Left ventricle myocardium inferior (tissue), 1 donor: ENCODE measurements at places on chromosomes 16 and 17. TPM values are rescaled to one million over a fixed set of nuclear protein-coding genes. Genes with fewer than 3 reads are reported as not detected.

The PMM2 gene
- total RNA-seq = 13.7 TPM

DNA sequence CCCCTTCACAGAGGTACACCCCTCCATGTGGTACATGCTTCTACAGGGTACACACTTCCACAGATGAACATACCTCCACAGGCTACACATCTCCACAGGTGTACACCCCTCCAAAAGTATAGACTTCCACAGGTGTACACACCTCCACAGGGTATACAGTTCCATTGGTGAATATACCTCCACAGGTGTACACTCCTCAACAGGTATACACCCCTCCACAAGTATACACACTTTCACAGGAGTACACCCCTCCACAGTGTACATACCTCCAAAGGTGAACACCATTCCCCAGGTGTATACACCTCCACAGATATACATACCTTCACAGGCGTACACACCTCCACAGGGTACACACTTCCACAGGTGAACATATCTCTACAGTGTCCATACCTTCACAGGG lies 9.4 kb downstream of the FOXN1 start:
- H3K4me1 ChIP-seq = no peaks in the 10 kb centered on the region
- no peak overlapping the region for H3K4me3 ChIP-seq

- DNase-seq = peak; percentile 85
- H3K36me3 ChIP-seq = peaks cover 41% of the 10 kb centered on the region
- peaks cover 77% of the 10 kb centered on the region for H3K4me1 ChIP-seq
Observed at GRCh38 chr17:40075201-40075941, 12.6 kb downstream of the THRA start.

GRCh38 chr17:49013311-49014213 lies 16.4 kb downstream of the IGF2BP1 start:
- H3K27me3 ChIP-seq = peaks cover 100% of the 10 kb centered on the region
- no peaks in the 10 kb centered on the region for H3K36me3 ChIP-seq

The AHSP gene
- total RNA-seq = not detected

The NPB gene
- total RNA-seq = 0.19 TPM

DNA sequence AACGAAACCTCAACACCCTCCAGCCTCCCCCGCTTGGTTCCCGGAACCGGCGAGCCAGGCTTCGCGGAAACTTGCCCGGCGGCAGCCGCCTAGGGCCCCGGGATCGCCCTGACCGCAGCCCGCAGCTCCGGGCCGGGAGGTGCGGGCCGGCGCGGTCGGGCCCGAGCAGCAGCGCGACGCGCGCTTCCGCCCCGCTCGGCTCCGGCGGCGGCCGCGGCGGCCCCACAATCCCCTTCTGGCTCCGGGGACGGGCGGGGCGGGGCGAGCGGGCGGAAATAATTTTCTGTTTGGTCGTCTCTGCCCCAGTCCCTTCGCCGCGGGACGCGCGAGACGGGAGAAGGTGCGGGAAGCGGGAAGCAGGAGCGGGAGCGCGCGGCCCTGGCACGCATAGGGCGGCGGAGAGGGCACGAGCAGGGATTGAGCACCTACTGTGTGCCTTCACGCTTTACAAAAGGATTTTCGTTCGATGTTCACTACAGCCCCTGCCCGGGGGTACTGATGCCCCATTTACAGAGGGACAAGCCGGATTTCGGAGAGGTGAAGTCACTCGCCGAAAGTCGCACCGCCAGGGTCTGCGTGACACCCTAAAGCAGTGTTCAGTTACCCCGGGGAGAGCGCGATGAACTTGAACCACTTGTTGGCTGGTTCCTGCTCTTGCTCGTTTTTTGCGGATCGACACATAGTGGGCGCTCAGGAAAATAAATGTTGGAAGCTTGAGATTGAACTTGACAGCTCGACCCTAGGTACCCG lies 2.7 kb upstream of the MLLT6 start:
- no peaks in the 10 kb centered on the region for H3K27me3 ChIP-seq
- peak overlapping the region; percentile 96 for H3K4me3 ChIP-seq
- DNase-seq = peak; percentile 92
- H3K36me3 ChIP-seq = no peaks in the 10 kb centered on the region
- peaks cover 54% of the 10 kb centered on the region for H3K4me1 ChIP-seq

DNA sequence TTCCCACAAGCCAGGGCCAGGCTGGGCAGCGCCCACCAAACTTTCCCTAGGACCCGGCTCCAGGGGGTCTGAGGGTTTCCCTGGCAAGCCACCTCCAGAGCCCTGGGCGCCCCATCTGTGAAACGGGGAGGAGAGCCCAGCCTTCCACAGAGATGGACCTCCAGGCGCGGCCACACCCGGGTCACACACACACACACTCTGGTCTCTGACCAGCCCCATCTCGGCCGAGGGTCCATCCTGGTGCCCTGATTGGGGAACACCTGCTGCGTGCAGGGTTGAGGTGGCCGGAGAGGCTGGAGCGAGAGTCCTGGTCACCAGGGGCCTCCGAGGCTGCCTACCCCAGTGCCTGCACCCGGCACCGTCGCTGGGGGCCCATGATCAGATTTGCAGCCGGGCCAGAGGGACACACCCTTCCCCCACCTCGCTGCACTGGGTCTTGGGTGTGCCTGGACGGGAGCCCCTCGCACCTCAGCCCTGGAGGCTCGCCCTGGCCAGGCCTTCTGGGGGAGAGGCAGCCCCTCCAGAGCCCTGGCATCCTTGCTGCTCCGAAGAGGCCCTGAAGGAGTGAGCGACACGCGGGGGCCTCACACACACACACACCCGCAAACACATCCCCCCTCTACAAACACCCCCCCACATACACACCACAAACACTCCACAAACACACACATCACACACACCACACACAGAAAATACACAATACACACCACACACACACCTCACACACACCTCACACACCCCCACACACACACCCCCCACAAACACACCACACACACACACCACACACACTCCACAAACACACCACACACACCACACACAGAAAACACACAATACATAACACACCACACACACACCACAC lies 29.7 kb downstream of the SLC25A10 start:
- no peak overlapping the region for H3K27ac ChIP-seq
- H3K27me3 ChIP-seq = peaks cover 19% of the 10 kb centered on the region
- H3K36me3 ChIP-seq = no peaks in the 10 kb centered on the region
- DNase-seq = no peak

GRCh38 chr16:68713361-68713760 lies 23.7 kb upstream of the CDH1 start:
- H3K27ac ChIP-seq = no peak overlapping the region
- no peak overlapping the region for H3K4me3 ChIP-seq
- H3K27me3 ChIP-seq = peaks cover 44% of the 10 kb centered on the region
- no peak for DNase-seq
- no peaks in the 10 kb centered on the region for H3K4me1 ChIP-seq
- no peaks in the 10 kb centered on the region for H3K36me3 ChIP-seq

DNA sequence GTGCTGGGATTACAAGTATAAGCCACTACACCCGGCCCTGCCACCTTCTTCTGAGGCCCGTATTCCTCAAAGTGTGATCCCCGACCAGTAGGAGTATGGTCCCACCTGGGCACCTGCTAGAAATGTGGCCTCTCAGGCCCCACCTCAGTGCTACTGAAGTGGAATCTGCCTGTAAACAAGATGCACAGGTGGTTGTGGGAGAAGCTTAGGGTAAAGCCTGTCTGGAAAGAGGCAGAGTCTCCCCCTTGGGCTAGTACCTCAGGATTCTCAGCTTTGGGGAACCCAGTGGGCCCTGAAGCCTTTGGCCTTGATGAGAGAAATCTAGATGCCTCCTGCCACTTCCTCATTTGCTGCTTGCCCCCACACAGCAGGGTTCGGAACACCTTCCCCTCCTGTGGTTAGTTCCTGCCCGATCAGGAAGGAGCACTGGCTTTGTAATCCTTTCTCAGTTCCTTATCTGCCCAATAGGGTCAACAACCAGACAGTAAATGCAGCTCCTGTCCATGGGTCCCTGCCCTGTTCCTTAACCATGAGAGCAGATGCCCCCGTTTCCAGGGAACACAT lies 25.2 kb downstream of the TK2 start:
- peaks cover 58% of the 10 kb centered on the region for H3K4me1 ChIP-seq
- DNase-seq = peak; percentile 31
- no peaks in the 10 kb centered on the region for H3K27me3 ChIP-seq
- H3K27ac ChIP-seq = peak overlapping the region; percentile 99
- peaks cover 45% of the 10 kb centered on the region for H3K36me3 ChIP-seq
- H3K4me3 ChIP-seq = no peak overlapping the region

GRCh38 chr17:68325961-68326360 lies 34.7 kb downstream of the ARSG start:
- no peak for DNase-seq
- H3K4me3 ChIP-seq = no peak overlapping the region
- H3K27ac ChIP-seq = no peak overlapping the region
- no peaks in the 10 kb centered on the region for H3K27me3 ChIP-seq

The HCRT gene
- total RNA-seq = not detected

DNA sequence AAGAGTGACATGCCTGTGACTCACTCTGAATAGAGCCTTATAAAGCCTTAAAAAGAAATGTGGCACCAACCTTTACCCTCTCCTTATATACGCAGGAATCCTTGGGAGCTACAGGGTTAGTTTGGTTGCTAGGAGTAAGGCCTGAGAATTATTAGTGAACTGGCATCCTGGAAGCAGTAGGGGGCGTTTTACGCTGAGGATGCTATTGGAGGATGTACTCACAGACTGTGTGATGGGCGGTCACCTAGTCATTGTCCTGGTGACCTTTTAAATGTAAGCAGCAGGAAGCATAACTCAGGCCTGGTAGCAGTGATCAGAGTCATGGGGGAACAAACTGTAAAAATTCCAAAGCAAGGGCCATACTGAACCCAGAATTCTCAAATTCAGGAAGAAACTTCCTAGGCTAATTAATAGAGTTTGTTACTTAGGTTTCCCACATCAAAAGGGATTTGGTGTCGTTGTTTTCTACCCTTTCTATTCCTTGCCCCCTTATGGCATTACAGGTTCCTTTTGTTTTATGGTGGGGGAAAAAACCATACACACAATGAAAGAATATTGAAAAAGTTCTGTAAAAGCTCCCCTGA lies 153.8 kb downstream of the SNX11 start:
- DNase-seq = no peak
- H3K27me3 ChIP-seq = peaks cover 18% of the 10 kb centered on the region
- no peaks in the 10 kb centered on the region for H3K4me1 ChIP-seq
- no peak overlapping the region for H3K27ac ChIP-seq
- no peak overlapping the region for H3K4me3 ChIP-seq

The MRPS7 gene
- total RNA-seq = 115 TPM

The PLEKHM1 gene
- 27.3 TPM for total RNA-seq

DNA sequence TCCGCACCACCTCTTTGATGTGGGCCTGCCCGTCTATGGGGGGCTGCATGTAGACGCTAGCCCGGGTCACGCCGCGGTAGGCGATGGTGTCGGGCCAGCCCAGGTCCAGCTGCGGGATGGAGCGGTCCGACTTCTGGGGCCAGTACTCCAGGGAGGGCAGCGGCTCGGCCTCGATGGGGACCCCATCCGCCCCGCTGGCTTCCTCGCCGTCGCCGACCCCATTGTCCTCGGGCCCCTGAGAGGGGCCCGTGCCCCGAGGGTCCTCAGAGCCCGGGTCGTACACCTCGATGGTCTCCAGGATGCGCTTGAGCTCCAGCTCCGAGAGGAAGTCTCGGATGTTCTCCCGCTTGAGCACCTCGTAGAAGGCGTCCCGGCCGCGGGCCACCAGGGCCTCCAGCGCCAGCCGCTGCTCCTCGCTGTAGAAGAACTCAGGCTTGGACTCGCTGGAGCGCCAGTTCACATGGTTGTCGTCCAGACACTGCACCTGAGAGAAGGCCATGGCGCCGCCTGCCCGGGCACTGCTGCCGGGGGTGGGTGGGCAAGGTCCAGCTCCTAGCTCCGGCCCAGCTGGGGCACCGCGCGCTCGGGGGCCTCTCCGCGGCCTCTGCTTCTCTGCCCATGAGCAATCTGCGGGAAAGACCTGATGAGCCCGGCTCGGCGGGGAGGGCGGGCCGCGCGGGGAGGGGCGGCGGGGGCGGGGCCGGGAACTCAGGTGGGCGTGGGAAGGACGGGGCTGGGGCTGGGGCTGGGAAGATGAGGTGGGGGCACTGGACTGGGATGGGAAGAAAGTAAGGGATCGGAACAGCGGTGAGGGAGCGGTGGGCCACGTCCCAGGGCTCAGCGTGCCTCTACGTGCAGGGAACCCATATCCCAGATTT lies 782 bp downstream of the FAM83G start:
- H3K4me3 ChIP-seq = peak overlapping the region; percentile 70
- H3K36me3 ChIP-seq = no peaks in the 10 kb centered on the region
- H3K27ac ChIP-seq = no peak overlapping the region
- no peak for DNase-seq
